ENCODE measurements at places on chromosomes 5 and 9. TPM values are rescaled to one million over a fixed set of nuclear protein-coding genes. Genes with fewer than 3 reads are reported as not detected.

MYOZ3 gene
- total RNA-seq: 0.18 TPM

TRPM6 gene
- 0.24 TPM for total RNA-seq

CACNA1B gene
- not detected for total RNA-seq

STPG3 gene
- not detected for total RNA-seq

DIPK1B gene
- 0.32 TPM for total RNA-seq

UBTD2 gene
- total RNA-seq: 22.3 TPM

ZNF474 gene
- not detected for total RNA-seq

HTR4 gene
- not detected for total RNA-seq

PRRX2 gene
- total RNA-seq: not detected

BAAT gene
- total RNA-seq: 0.26 TPM

FCN2 gene
- total RNA-seq: not detected

CNTNAP3 gene
- total RNA-seq: not detected

LCN1 gene
- total RNA-seq: not detected

CEL gene
- total RNA-seq: 4.1 TPM

PCSK1 gene
- total RNA-seq: not detected

SLC6A18 gene
- not detected for total RNA-seq

DMRT2 gene
- total RNA-seq: 1.0 TPM

DNA sequence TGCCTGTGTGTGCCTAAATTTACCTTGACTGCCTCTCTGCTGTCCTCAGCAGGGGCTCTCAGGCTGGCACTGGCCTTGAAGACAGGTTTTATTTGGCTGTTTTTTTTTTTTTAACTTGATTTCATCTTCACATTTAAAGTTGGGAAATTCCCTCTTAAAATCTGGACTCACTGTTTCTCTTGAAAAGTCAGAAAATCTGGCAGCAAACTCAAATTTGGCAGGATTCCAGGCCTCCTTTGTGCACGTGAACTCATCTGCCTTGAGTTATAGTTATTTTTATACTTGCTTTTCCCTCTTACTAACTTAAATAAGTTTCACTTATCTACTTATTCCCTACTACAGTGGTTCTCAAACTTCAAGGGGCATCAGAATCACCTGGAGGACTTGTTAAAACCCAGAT lies 118.4 kb upstream of the MAP3K1 start:
- no peaks in the 10 kb centered on the region for H3K36me3 ChIP-seq
- no peak overlapping the region for H3K27ac ChIP-seq
- DNase-seq: no peak
- peaks cover 6% of the 10 kb centered on the region for H3K27me3 ChIP-seq
- H3K4me3 ChIP-seq: no peak overlapping the region

DNA sequence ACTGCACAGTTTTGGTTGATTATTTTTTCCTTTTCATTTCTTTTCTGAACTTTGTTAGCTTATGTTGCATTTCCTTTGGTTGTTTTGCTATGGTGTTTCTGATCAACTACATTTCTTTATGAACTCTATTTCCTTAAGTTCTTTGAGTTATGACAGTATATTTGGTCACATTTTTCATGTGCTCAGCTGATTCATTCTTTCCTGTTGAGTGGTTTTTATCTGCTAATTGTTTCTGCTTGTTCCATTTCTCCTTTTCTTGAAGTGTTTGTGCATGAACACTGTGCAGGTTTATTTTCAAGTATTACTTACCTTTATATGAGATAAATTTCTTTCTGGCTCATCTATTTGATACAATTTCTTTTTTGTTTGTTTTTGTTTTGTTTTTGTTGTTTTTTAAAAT lies 50.9 kb upstream of the MACIR start:
- no peak for DNase-seq
- no peaks in the 10 kb centered on the region for H3K27me3 ChIP-seq
- no peak overlapping the region for H3K4me3 ChIP-seq
- H3K4me1 ChIP-seq: no peaks in the 10 kb centered on the region

GRCh38 chr5:54727874-54728587 lies 210.5 kb downstream of the SNX18 start:
- no peak for DNase-seq
- H3K27ac ChIP-seq: no peak overlapping the region
- no peaks in the 10 kb centered on the region for H3K36me3 ChIP-seq
- no peak overlapping the region for H3K4me3 ChIP-seq

DNA sequence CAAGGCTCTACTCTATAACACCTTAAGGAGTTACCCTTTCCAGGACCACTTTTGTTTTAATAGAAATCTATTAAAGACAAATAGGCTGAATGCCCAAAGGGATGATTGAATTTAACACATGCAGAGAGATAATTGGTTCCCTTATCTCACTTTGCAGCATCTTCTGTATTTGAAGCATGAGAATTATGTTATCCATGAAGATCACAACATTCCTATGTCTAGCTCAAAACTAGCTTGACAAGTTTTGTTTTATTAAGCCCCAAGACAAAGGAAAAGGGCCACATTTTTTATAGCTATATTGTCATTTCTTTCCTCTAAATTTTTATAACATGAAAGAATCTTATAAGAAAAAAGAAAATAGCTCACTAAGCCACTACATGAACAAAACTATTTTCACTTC lies 57.9 kb upstream of the FTMT start:
- no peak overlapping the region for H3K27ac ChIP-seq
- H3K4me3 ChIP-seq: no peak overlapping the region
- H3K4me1 ChIP-seq: no peaks in the 10 kb centered on the region
- no peak for DNase-seq
- H3K36me3 ChIP-seq: no peaks in the 10 kb centered on the region

DNA sequence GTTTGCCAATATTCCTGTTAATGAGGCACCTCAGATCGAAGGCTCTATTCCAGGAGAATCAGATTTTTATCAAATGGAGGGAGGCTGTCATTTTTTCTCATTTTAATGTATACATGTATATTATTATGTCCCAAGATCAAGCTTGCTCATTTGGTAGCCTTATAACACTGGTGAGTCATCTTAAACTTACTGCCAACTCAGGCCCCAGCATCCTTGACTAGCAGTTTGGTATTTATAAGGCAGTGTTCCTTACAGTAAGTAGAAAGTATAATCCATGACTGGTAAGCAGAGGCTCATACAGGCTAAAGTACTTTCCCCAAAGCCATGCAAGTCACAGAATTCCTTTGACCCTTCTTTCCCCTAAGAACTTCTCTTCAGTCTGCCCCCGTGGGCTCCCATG lies 90.7 kb upstream of the NR3C1 start:
- no peaks in the 10 kb centered on the region for H3K4me1 ChIP-seq
- no peak overlapping the region for H3K4me3 ChIP-seq
- no peaks in the 10 kb centered on the region for H3K27me3 ChIP-seq
- no peak for DNase-seq

DNA sequence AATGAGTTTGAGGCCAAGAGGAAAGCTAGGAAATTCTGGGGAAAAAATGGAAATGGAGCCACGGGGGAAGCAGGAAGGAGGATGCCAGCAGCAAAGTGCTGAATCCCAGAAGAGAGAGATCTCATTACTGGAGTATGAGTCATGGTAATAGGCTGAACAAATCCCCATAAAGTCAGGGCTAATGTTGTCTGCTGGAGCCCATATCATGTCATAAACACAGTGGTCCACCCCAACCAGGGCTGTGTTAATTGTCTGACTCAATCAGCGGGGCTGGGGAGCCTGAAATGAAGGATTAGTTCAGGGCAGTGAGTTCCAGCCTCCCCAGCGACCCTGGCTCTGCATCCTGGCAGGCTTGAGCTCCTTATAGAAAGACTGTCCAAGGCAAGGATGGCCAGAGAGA lies 68.8 kb downstream of the TLR4 start:
- H3K4me3 ChIP-seq: no peak overlapping the region
- DNase-seq: no peak
- H3K36me3 ChIP-seq: no peaks in the 10 kb centered on the region
- H3K27me3 ChIP-seq: no peaks in the 10 kb centered on the region

DNA sequence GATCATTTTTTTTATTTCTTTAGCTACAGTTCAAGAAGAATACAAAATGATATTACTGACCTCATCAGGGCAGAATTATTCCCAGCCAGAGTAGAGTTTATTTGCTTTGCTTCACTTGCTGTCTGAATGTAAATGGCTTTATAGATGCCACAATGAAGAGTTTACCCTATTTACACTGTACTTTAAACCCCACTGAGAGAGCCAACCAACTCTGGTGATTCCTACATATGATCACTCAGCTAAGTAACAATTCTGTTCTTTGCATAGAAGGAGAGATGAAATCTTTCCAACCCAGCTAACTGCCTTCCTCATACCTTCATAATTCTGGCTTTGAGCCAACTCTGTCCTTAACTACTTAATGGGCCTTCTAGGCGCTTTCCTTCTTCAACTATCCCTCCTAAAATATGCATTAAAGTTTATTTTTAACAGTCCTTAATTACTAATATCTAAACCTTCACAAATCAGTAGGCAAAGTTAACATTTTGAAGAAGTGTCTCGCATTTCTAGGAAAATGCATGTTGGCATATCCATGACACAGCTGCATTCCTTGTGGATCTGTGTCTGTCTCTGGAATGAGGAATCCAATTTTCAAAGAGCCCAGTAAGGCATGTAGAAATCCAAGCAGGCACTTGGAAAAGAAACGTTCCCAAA lies 284.8 kb upstream of the GRAMD2B start:
- no peak for DNase-seq
- no peaks in the 10 kb centered on the region for H3K27me3 ChIP-seq
- no peak overlapping the region for H3K4me3 ChIP-seq

GRCh38 chr9:89025553-89025952 lies 34.3 kb downstream of the S1PR3 start:
- no peak for DNase-seq
- H3K27me3 ChIP-seq: no peaks in the 10 kb centered on the region
- no peak overlapping the region for H3K27ac ChIP-seq
- no peaks in the 10 kb centered on the region for H3K4me1 ChIP-seq

GRCh38 chr9:136769710-136770191 lies 5.4 kb upstream of the LCN15 start:
- DNase-seq: no peak
- no peaks in the 10 kb centered on the region for H3K36me3 ChIP-seq
- H3K27me3 ChIP-seq: no peaks in the 10 kb centered on the region
- no peak overlapping the region for H3K4me3 ChIP-seq
- H3K4me1 ChIP-seq: peaks cover 26% of the 10 kb centered on the region
- no peak overlapping the region for H3K27ac ChIP-seq

DNA sequence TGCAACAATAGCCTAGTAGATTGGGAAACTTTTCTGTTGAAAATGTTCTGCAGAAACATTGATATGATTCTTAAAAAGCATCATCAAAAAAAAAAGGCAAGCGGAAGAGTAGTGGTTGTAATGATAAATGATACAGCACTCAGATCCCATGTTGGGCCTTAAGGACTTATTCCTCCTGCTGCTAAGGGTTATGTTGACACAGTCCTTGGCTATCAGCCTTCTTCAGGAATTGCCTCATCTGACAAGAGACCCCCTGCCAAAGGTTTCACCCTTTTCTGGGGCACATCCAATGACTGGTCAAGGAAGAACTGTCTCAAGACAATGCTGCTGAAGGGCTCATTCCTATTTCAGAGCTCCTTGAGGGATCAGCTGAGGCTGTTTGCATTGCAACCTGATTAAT lies 44.3 kb upstream of the MAMDC2 start:
- H3K4me1 ChIP-seq: no peaks in the 10 kb centered on the region
- DNase-seq: no peak
- H3K27ac ChIP-seq: no peak overlapping the region
- no peaks in the 10 kb centered on the region for H3K27me3 ChIP-seq

DNA sequence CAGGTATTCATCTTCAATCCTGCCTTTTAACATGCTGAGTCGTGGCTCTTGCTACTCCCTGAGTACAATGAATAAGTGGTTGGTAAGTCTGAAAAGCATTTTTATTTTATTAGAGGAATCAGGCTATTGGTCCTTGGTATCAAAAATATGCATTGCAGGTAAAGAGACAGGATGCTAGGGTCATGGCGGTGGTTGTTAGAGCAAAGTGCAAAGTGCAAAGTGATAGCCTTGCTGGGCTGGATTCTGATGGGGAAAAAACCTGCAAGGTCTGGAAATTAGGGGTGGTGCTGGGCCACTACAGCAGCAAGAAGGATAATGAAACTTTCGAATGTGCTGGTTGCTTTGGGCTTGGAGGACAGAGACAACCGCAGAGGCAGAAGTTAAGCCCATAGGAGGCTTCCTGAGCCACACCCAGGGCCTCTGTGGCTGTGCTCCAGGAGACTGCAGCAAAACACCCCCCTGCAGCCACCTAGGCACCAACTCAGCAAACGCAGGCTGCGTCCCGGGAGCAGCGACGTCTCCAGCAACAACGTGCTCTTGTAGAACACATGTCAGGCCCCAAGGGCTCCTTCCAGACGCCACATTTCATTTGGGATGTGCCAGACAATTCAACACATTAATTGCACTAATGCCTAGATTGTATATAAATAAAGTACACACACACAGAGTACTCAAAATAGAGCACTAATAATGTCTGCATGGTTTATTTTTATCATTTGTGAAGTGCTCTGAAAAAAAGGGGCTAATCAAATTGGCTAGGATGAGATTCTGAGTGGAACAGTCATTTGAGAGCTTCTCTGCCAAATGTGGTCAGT lies 149.8 kb upstream of the RAPGEF1 start:
- H3K27me3 ChIP-seq: no peaks in the 10 kb centered on the region
- no peaks in the 10 kb centered on the region for H3K4me1 ChIP-seq
- H3K36me3 ChIP-seq: no peaks in the 10 kb centered on the region
- H3K4me3 ChIP-seq: no peak overlapping the region
- H3K27ac ChIP-seq: no peak overlapping the region
- no peak for DNase-seq

DNA sequence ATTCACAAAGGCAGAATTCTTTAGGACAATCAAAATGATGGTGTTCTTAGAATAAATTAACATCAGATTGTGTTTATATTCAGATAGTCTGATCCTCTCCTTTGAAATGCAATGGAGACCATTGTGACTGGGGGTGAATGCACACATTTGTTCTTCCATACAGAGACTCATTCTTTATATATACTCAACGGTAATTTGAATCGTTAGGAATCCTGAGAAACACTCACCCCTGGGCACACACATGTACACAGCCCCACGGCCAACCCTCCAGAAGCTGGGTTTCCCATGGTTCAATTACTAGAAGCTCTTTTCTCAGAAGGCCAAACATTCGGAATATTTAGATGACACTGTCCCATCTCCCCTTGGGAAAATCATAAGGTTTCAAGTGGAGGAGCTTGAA lies 57.5 kb upstream of the EPB41L4B start:
- H3K4me3 ChIP-seq: no peak overlapping the region
- H3K27me3 ChIP-seq: no peaks in the 10 kb centered on the region
- peaks cover 28% of the 10 kb centered on the region for H3K4me1 ChIP-seq
- no peak overlapping the region for H3K27ac ChIP-seq
- DNase-seq: no peak

DNA sequence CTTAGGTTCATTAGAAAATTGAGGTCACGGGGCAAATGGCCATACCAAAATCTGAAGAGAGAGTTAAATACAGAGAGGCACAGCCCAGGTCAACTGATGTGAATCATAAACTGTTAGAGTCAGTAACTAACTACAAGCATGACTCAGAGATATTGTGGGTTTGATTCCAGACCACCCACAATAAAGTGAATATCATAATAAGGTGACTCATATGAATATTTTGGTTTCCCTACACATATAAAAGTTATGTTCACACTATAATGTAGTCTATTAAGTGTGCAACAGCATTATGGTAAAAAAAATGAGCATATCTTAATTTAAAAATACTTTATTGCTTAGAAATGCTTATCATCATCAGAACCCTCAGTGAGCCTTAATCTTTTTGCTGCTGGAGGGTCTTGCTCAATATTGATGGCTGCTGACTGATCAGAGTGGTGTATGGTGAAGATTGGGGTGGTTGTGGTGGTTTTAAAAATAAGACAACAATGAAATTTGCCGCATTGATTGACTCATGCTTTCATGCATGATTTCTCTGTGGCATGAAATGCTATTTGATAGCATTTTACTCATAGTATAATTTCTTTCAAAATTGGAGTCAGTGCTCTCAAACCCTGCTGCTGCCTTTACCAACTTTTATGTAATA lies 53.1 kb upstream of the EDIL3 start:
- no peaks in the 10 kb centered on the region for H3K27me3 ChIP-seq
- H3K36me3 ChIP-seq: no peaks in the 10 kb centered on the region
- no peak overlapping the region for H3K4me3 ChIP-seq
- no peak overlapping the region for H3K27ac ChIP-seq
- DNase-seq: no peak

All from GM12878 (cell line).